Immature natural killer cell (primary cell): ENCODE measurements at places on chromosomes 5 and 9. TPM values are rescaled to one million over a fixed set of nuclear protein-coding genes. Genes with fewer than 3 reads are reported as not detected.

DNA sequence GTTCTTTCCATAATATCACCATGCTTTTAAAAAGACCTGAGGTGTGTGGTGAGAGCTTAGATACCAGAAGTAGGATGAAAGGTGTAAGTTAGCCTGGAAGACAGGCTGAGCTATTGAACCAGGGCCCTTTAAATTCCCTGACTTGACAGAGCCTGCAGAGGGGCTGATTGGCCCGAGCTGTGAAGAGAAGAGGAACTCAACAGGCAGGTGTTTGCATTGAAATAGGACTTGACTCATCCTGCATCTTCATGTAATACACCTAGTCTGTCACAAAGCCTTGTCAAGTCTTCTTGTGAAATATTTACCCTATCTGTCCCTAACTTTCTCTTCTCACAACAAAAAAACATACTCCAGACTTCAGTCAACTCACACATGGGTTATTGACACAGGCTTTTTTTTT is 16.6 kb upstream of the ANP32B start:
- H3K27me3 ChIP-seq = peaks cover 2% of the 10 kb centered on the region
- DNase-seq = no peak
- no peak overlapping the region for H3K27ac ChIP-seq
- H3K36me3 ChIP-seq = no peaks in the 10 kb centered on the region

- H3K36me3 ChIP-seq = no peaks in the 10 kb centered on the region
- no peak overlapping the region for H3K4me3 ChIP-seq
- no peak overlapping the region for H3K27ac ChIP-seq
- H3K27me3 ChIP-seq = peaks cover 2% of the 10 kb centered on the region
Measured at GRCh38 chr9:106722051-106722753, 140.8 kb upstream of the ZNF462 start.

DNA sequence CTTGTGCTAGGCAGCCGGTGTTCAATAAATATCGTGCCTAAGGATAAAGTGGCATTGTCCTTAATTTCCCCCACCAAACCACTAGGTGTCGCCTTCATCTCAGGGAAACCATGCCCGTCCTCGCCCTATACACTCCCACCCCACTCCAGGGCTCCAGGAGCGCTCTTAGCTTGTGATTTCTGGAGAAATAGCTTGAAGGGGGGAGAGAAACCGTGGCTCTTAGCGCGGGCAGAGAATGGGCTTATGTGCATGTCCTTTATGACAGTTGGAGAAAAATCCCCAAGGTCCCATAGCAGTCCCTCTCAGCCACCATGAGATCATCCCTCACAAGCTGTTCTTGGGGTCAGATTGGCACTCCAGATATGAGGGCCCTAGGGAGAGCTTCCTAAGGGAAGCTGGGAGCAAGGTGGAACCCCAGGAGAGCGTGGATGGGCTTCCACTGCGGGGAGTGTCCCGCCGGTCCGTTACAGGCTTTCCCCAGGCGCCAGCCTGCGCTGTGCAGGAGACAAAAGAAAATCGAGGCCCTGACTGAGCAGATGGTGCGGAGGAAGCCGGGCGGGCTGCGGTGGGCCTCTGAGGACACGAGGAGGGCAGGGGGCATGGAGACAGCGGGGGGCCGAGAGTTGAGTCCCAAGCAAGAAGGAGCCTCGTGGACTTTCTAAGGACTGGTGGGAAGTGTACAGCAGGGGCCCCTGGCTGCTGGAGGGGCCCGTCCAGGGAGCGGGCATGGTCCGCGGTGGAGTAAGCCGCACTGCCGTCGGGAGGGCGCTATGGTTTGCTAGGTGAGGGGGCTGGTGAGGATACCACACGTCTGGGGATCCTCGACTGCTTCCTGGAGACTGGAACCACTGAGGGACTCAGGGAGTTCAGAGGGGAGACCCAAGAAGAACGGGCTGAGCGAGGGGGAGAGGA is 750 bp upstream of the NPR2 start:
- H3K27me3 ChIP-seq = peaks cover 4% of the 10 kb centered on the region
- DNase-seq = peak; percentile 58
- H3K27ac ChIP-seq = no peak overlapping the region
- peaks cover 5% of the 10 kb centered on the region for H3K4me1 ChIP-seq
- H3K4me3 ChIP-seq = no peak overlapping the region
- H3K36me3 ChIP-seq = peaks cover 24% of the 10 kb centered on the region

- peaks cover 2% of the 10 kb centered on the region for H3K27me3 ChIP-seq
- no peaks in the 10 kb centered on the region for H3K36me3 ChIP-seq
- H3K4me1 ChIP-seq = no peaks in the 10 kb centered on the region
- no peak overlapping the region for H3K27ac ChIP-seq
- no peak for DNase-seq
Measured at GRCh38 chr5:15702102-15702501, 202.1 kb downstream of the FBXL7 start.

DNA sequence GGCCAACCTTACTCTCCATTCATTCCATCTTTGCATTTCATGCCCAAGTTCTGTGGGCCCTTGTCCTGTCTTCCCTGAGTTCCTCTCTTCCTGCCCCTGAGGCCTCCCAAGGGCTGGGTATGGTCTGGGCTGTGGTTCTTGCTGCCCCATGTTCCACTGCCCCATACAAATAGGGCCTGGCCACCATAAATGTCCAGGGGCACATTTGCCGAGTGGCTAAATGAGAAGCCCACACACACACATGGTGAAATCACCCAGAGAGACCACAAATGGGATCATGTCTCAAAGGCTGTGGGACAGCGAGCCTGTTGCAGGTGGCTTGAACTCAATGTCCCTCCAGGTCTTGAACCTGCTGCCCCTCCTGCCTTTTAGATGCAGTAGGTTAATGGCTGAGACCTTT is 1.2 kb downstream of the TIFAB start:
- no peak overlapping the region for H3K4me3 ChIP-seq
- DNase-seq = no peak
- no peak overlapping the region for H3K27ac ChIP-seq

The CSNK1A1 gene
- 134 TPM for polyA plus RNA-seq

The TCF7 gene
- polyA plus RNA-seq = 14.9 TPM

DNA sequence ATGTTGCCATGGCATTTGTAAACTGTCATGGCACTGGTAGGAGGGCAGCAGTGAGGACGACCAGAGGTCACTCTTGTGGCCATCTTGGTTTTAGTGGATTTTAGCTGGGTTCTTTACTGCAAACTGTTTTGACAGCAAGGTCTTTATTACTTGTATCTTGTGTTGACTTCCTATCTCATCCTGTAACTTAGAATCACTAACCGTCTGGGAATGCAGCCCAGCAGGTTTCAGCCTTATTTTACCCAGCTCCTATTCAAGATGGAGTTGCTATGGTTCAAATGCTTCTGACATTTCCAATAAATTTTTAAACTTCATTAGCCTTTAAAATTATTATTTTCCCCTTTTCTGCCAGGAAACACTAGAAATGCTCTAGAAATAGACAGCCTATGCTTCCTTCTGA is 839.1 kb downstream of the NR2F1-AS1 start:
- no peaks in the 10 kb centered on the region for H3K4me1 ChIP-seq
- H3K27ac ChIP-seq = no peak overlapping the region
- H3K27me3 ChIP-seq = peaks cover 3% of the 10 kb centered on the region
- no peak for DNase-seq
- H3K36me3 ChIP-seq = no peaks in the 10 kb centered on the region

The STING1 gene
- polyA plus RNA-seq = 150 TPM

DNA sequence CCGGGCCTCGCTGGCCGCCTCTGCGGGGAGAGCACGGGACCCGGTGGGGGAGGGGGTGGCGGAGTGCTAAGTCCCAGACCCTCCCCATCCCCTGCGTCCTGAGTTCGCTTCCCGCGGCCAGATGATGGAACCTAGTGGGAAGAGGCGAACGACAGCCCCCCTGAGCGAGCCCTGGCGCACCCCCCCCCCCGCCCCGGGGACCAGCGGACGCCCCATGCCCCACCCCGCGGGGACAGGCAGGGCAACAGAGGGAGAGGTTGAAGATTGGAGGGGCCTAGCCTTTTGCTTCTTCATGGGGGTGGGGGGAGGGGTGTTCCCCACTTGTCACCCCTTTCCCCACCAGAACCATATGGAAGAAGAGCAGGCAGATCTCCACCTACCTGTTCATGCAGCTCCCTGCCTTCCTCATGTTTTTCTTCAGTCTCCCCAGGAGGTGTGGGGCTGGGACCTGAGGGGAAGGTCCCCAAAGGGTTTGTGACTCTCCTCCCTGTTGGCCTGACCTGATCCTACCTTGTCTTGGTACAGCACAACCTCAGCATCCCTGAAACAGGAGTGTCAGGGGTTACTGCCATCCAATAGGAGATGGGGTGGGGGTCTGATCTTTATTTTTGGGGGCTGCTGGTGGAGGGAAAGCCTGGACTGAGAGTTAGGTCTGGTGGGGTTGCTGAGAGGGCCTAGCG is 485 bp downstream of the FAM53C start:
- H3K4me3 ChIP-seq = peak overlapping the region; percentile 94
- DNase-seq = no peak
- peak overlapping the region; percentile 96 for H3K27ac ChIP-seq
- H3K27me3 ChIP-seq = peaks cover 22% of the 10 kb centered on the region

DNA sequence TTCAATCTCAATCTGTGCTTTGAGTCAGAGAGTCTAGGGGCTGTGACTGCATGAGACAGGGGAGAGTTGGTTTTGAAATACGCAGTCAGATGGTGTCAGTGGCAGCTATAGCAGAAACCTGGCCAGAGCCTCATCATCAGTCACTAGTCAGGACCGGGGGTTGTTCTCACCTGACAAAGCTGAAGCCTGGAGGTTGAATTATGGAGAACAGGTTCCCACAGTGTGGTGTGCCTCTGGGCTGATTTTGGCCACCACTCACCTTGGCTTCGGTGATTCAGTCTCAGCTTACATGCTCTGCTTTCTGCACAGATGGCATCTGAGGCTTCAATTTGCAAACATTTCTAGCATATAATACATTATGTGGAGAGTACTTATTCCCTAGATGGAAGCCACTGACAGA is 387.3 kb downstream of the YTHDC2 start:
- no peak for DNase-seq
- no peaks in the 10 kb centered on the region for H3K27me3 ChIP-seq
- no peak overlapping the region for H3K4me3 ChIP-seq
- no peaks in the 10 kb centered on the region for H3K36me3 ChIP-seq

GRCh38 chr5:146039420-146039819 is 66.0 kb downstream of the PLAC8L1 start:
- H3K27me3 ChIP-seq = peaks cover 2% of the 10 kb centered on the region
- no peaks in the 10 kb centered on the region for H3K4me1 ChIP-seq
- H3K36me3 ChIP-seq = no peaks in the 10 kb centered on the region
- H3K4me3 ChIP-seq = no peak overlapping the region

GRCh38 chr9:138024831-138025291 is 147.3 kb downstream of the CACNA1B start:
- no peak overlapping the region for H3K4me3 ChIP-seq
- no peak overlapping the region for H3K27ac ChIP-seq
- DNase-seq = no peak
- no peaks in the 10 kb centered on the region for H3K36me3 ChIP-seq
- no peaks in the 10 kb centered on the region for H3K4me1 ChIP-seq

GRCh38 chr5:1405121-1405520 is 40.1 kb downstream of the SLC6A3 start:
- no peak overlapping the region for H3K27ac ChIP-seq
- H3K4me3 ChIP-seq = no peak overlapping the region
- H3K4me1 ChIP-seq = no peaks in the 10 kb centered on the region
- no peaks in the 10 kb centered on the region for H3K36me3 ChIP-seq
- DNase-seq = no peak

GRCh38 chr9:96874947-96875460 is 20.7 kb upstream of the ZNF782 start:
- H3K36me3 ChIP-seq = no peaks in the 10 kb centered on the region
- peaks cover 19% of the 10 kb centered on the region for H3K4me1 ChIP-seq
- H3K27me3 ChIP-seq = peaks cover 51% of the 10 kb centered on the region
- peak overlapping the region; percentile 68 for H3K4me3 ChIP-seq
- H3K27ac ChIP-seq = no peak overlapping the region

GRCh38 chr5:118185018-118185417 is 803.3 kb downstream of the DTWD2 start:
- no peaks in the 10 kb centered on the region for H3K36me3 ChIP-seq
- H3K27me3 ChIP-seq = no peaks in the 10 kb centered on the region
- H3K27ac ChIP-seq = no peak overlapping the region
- DNase-seq = no peak
- no peaks in the 10 kb centered on the region for H3K4me1 ChIP-seq

The F12 gene
- polyA plus RNA-seq = 2.3 TPM

The FOXD4L3 gene
- polyA plus RNA-seq = not detected

DNA sequence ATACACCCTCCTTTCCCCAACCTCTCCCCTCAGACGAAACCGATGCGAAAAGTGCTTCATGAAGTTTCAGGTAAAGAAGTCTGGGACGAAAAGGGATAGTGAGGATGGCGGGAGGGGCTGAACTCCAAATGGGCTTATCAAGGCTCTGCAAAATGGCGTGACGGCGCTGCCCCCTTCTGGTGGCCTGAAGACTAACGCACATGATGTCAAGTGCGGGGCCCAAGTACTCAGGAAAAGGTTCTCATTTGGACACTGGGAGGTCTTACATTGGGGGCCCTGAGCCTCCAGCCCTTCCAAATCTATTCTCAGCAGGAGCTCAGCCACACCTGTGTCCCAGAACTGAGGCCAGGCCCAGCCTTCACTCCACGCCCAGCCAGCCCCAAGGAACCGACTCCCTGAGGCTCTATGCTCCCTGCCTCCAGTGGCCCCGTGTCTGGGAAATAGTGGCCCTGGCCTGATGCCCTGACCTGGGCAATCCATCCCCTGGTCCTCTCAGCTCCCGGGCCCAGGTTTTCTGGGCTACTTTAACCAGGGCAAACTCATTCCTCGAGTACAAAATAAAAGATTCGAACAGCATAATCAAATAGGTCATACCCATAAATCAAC is 119.9 kb downstream of the KCNIP1 start:
- H3K27me3 ChIP-seq = no peaks in the 10 kb centered on the region
- no peak overlapping the region for H3K27ac ChIP-seq
- no peak overlapping the region for H3K4me3 ChIP-seq
- no peaks in the 10 kb centered on the region for H3K36me3 ChIP-seq
- H3K4me1 ChIP-seq = no peaks in the 10 kb centered on the region

DNA sequence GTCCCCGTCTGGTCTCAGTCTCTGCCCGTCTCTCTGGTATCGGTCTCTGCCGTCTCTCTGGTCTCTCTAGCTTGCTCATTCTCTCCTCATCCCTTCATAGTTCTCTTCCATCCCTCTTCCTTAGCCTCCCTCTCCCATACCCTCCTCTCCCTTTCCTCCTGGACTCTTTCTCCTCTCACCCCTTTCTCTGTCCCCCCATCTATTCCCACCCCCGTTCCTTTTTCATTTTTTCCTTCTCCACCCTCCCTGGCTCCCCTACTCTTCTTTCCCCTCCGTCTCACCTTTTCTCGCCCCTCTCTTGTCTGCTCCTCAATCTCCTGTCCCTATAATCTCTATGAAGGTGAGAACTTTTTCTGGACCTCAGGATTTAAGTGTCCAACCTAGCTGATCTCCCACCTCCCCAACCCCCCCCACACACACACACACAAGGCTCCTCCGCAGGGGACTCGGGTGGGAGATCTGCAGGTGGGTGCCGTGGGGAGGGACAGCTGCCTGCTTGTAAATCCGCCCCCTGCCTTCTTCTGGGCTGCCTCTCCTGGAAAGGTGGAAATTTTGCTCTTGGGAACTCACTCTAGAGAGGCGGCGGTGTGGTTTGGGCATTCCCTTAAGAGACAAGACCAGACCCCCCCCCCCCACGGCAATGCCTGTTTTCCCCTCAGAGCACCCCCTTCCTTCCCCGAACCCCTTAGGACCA is 953 bp downstream of the UBE2QL1 start:
- H3K4me3 ChIP-seq = peak overlapping the region; percentile 81
- no peaks in the 10 kb centered on the region for H3K36me3 ChIP-seq
- peaks cover 1% of the 10 kb centered on the region for H3K27me3 ChIP-seq
- no peak overlapping the region for H3K27ac ChIP-seq

- no peak overlapping the region for H3K27ac ChIP-seq
- no peaks in the 10 kb centered on the region for H3K4me1 ChIP-seq
- peaks cover 2% of the 10 kb centered on the region for H3K27me3 ChIP-seq
- no peaks in the 10 kb centered on the region for H3K36me3 ChIP-seq
- H3K4me3 ChIP-seq = no peak overlapping the region
Measured at GRCh38 chr9:138071292-138071691, 193.7 kb downstream of the CACNA1B start.
